D341Med (cell line): ENCODE measurements at places on chromosomes 6 and 20.
A peak's percentile ranks its signal among the peaks of the same experiment; 100 is the strongest.

- DNase-seq = no peak
Observed at GRCh38 chr6:38753707-38754106, 38.6 kb downstream of the DNAH8 start.

DNA sequence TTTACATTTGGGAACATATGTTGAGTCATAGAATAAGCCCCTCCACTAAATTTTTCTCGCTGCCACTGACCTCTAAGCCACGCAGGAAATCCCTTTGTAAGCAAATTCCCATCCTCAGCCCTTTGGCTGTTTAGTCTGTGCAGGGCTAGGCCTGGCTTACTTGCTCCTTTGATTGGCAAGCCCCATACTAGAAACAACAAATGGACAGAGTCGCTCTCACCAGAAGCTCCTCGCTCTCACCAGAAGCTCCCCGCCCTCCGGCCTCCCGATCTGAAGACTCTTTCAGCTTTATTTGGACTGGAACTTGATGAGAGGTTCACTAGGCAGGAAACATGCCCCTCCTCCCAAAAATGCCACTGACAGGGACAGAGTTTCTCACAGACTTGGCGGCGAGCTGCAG is 149.2 kb upstream of the EXOC2 start:
- no peak for DNase-seq

DNA sequence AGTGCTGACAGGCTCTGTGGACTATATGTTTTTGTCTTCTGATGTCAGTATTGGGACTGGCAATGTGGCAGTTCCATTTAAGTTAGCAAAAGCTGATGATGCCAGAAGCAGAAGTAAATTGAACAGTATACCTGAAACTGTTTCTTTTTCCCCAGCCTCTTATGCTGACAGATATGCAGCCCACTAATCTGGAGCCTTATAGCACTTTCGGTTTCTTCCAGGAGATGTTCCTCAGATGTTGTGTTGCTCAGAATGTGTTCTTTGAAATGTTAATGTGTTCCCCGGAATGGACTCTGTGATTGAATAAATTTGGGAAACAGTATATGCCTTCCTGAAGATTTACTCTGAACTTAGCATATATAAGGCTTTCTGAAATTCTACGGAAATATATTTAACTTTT is 80.7 kb upstream of the MRAP2 start:
- DNase-seq = no peak

DNA sequence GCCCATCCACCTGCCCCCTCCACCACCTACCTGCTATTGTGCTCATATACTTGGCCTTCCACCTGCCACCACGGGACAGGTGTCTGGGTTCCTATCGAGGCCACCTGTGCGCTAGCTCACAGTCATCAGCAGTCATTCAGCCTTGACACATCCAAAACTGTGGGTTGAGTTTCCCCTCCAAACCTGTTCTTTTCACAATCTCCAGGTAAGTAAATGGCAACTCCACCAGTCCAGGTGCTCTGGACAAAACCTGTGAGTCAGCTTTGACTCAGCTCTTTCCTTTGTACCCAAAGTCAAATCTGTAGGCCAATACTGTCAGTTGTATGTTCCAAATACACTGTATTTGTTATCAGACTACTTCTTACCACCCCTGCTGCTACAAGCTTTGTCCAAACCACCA is 52.6 kb downstream of the SPTLC3 start:
- no peak for DNase-seq

DNA sequence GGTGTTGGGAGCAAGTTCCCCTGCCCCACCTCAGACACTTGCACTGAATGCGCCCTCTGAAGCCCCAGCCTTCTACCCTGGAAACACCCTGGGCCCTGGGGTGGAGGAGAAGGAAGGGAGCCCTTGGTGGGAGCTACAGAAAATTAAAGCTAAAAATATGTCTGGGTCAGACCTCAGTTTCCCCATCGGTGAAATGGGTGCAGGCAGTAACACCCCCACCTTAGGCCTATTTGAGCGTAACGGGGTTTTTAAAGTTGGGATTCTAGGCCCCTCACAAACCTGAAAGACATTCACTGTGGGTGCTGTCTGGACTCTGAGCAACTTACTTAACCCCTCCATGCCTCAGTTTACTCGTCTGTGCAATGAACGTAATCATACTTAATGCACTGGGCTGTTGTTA is 19.3 kb upstream of the CDH22 start:
- no peak for DNase-seq

GRCh38 chr6:25747477-25747876 is 7.1 kb upstream of the SLC17A4 start:
- DNase-seq = no peak

GRCh38 chr6:16239798-16240123 is 1.4 kb downstream of the GMPR start:
- DNase-seq = no peak

- DNase-seq = no peak
Observed at GRCh38 chr20:24658920-24659660, 189.7 kb downstream of the SYNDIG1 start.

GRCh38 chr6:104633125-104633524 is 226.6 kb downstream of the HACE1 start:
- no peak for DNase-seq

- DNase-seq = no peak
Observed at GRCh38 chr20:1242530-1242929, 16.7 kb downstream of the RAD21L1 start.

- DNase-seq = no peak
Observed at GRCh38 chr6:161542346-161542980, 268.6 kb upstream of the AGPAT4 start.

GRCh38 chr6:132128424-132128823 is 177.3 kb upstream of the CCN2 start:
- DNase-seq = no peak

DNA sequence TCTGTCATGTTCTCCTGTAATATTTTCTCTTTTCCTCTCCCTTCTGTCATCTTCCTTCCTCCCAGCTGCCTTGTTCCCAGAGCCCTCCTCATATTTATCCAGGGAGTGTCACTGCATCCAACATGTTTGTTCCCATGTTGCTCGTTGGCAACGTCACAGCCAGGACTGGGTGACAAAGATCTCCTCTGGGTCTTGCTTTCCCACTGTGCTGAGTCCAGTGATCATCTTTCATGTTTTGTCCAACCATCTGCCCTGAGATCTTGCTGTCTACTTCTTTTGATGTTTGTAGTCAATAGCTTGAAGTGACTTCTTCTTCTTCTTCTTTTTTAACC is 26.6 kb downstream of the FARS2 start:
- no peak for DNase-seq

DNA sequence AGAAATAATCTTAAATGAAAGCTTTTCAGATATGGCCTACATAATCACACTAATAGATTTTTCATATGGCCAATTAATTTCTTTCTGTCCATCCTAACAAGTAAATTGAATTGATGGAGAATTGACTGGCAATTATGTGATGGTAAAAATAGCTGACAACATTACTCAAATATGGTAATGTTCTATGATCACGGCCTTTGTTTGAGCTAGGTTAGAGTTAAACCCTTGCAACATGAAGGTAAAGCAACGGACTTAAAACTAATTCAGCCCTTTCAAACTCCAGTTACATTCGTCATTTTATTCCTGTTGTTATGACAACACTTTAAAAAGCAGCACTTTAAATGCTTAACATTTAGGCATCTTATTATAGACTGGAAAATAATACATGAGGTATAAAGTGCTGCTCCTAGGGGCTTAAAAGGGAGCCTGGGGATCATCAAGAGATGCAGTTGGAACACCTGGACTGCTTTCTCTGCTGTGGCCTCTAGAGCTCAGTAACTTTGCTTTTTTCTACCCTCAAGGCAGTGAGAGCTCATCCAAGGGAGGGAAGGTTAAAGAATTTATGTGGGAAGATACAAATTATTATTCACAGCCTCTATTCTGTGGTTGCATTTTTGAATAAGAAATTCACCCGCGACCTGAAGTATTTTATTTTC is 46.9 kb downstream of the RIPOR2 start:
- DNase-seq = no peak

DNA sequence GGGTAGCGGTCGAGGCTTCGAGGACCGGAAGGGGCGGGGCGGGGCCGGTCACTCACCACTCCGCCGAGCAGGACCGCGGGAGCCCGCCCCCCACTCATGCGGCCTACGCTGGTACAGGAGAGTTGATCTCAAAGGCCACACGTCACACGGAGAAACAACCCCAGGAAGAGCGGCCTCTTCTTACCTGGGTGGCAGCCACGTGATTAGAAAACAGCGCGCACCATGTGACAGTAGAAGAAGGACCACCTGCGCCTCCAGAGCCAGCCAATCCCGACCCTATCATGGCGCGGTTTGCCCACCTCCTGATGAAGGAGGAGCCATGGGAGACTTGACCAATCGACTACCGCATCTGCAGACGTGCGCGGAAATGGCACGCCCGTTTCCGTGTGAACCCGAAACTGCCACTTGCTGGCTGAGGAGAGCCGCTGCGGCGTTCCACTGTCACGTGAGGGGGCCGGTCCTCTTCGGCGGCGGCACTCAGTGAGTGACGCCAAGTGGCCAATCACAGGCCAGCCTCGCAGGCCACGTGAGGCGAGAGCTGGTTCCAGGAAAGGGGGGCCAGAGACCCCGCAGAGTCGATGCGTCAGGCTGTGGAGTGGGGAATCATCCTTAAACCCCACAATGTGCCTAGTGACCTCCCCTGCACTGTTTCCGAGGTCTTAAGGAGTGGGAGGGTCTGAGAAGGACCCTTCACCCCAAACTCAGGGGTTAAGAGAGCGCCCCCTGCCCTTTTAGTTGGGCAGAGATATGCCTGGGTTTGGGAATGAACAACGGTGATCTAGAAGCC is at the start of gene CUTA:
TSS of gene CUTA (minus strand) at position 205 of the 787 bp plus-strand sequence. CDS start at position 98, 107 bp downstream.
- peak; percentile 94 for DNase-seq

- no peak for DNase-seq
Observed at GRCh38 chr6:100427452-100427851, 37.3 kb downstream of the SIM1 start.
